ENCODE measurements at places on chromosomes 16 and 17. TPM values are rescaled to one million over a fixed set of nuclear protein-coding genes. Genes with fewer than 3 reads are reported as not detected.

ASGR1 gene
- total RNA-seq, result 0.85 TPM

KRT9 gene
- total RNA-seq, result not detected

MBTPS1 gene
- 86.1 TPM for total RNA-seq

CAVIN1 gene
- 510 TPM for total RNA-seq

CCDC200 gene
- not detected for total RNA-seq

CACNA1H gene
- total RNA-seq, result 2.6 TPM

EMP2 gene
- 27.9 TPM for total RNA-seq

MVP gene
- 179 TPM for total RNA-seq

VAT1 gene
- total RNA-seq, result 498 TPM

CHST4 gene
- not detected for total RNA-seq

WNT9B gene
- total RNA-seq, result not detected

ZCCHC14 gene
- 9.3 TPM for total RNA-seq

CSH2 gene
- not detected for total RNA-seq

TP53TG3B gene
- not detected for total RNA-seq

SGSM2 gene
- total RNA-seq, result 41.2 TPM

CPHXL2 gene
- total RNA-seq, result not detected

DLX4 gene
- total RNA-seq, result not detected

C17orf67 gene
- total RNA-seq, result 1.3 TPM

OR1E1 gene
- total RNA-seq, result not detected

CA4 gene
- total RNA-seq, result not detected

NPIPA8 gene
- 1.5 TPM for total RNA-seq

GRB2 gene
- 71.6 TPM for total RNA-seq

PIRT gene
- not detected for total RNA-seq

KRTAP4-3 gene
- total RNA-seq, result not detected

ATAD5 gene
- 0.68 TPM for total RNA-seq
